ENCODE measurements at places on chromosomes 3 and 15.
A peak's percentile ranks its signal among the peaks of the same experiment; 100 is the strongest.

- no peak for DNase-seq
Observed at GRCh38 chr3:87025661-87026645, 35.0 kb upstream of the VGLL3 start.

- DNase-seq: no peak
Observed at GRCh38 chr3:56762718-56763117, 39.0 kb downstream of the ARHGEF3 start.

GRCh38 chr15:77731067-77731466 lies 98.4 kb upstream of the LINGO1 start:
- DNase-seq: no peak

- DNase-seq: no peak
Observed at GRCh38 chr3:55169608-55170072, 241.8 kb upstream of the LRTM1 start.

DNA sequence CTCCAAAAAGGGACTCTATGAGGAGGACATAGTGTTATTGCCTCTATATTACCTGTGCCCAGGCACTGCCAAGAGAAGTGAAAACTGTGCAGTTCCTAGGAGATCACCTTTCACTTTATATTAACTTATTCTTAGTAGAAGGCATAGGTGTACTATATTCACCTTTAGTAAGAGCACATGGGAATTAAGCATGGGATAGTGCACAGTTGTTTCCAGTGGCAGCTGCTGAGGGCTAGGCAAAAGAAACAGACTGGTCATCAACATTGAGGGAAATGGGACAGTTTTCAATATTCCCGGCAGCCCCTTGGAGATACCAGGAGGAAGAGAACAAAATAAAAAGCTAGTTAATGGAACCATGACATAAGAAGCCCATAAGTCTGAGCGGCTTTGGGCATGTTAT lies 100.9 kb downstream of the PLCL2 start:
- DNase-seq: no peak

- no peak for DNase-seq
Observed at GRCh38 chr3:114067804-114068203, 11.3 kb downstream of the QTRT2 start.

DNA sequence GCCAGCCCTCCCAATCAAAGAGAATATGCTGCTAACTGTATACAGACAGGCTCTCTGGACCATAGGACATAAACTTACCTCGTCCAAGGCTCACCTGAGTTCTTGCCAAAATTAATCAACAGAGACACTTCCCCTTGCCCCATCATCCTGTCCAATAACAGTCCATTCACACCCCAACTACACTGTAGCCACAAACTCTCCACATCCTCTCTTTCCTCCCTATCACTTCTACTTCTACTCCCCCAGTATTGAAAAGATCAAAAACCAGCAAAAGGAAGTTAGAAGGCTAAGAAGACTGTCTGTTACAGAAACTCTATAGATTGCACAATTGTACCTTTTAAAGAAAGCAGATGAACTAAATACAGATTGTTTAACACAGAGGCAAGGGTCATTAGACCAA lies 133.5 kb upstream of the STT3B start:
- DNase-seq: no peak

- no peak for DNase-seq
Observed at GRCh38 chr3:59796456-59796855, 746.6 kb upstream of the CFAP20DC start.

DNA sequence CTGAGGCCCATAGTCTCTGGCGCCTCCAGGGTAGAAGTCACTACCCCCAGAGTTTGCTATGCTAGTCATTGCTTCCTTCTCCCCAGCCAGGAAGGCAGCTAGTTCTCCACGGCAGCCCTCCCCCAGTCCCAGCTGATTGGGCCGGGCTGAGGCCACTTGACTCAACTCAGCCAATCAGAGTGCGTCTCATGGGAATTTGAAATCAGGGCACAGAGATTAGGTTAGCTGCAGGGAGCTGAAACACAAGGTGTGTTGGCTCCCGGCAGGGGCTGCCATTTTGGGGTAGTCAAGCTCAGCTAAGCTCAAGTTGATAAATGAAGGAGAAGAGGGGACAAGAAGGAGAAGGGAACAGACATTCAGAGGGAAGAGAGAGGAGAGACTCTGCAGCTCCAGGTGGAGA lies 32.8 kb downstream of the LINGO1 start:
- no peak for DNase-seq

DNA sequence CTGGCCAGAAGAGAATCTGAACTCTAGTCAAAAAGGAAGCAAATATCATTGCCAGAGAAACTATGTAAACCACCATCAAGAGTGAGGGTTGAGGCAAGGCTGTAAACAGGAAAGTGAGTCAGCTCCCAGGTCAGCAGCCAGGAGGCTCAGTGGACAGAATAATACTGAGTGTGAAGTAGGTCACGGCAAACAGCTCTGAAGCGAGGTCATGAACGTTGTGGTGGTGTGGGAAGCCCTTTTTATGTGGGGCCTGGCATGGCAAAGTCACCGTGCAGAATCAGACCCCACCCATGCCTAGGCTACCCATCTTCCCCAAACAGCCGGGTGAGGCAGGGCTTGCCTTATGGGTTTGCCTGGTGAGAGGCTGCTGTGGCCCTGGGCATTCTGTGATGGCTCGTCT lies 43.9 kb downstream of the THBS1 start:
- peak; percentile 31 for DNase-seq

DNA sequence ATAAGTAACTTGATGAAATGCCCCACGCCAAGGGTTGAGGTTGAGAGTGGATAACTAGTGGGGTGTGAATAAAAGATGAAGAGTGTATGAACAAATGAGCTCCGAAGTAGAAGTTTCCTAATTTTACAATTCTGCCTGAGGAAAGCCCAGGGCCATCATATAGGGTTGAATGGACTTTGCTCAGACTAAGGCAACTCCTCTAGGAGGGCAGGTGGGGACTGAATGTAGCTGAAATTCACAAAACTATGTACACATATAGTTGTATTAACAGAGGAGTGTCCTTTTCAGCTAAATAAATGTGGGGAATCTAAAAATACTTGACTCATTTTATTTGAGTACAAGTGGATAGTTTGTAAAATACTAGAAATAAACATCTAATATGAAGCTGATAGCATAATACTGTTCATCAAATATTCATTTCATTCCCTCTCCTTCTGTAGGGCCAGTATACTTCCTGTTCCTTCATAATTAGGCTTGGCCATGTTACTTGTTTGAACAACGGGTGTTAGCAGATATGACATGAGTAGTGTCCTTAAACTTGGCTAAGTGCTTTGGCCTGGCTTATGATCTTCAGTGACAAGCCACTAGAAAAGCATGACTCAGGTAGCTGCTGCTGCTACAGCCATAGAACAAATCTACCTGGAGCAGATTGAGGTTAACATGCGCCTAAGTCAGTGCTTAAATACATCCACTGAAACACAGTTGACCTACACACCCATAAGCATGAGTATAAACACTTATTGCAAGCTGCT lies 26.5 kb downstream of the PLSCR1 start:
- no peak for DNase-seq

DNA sequence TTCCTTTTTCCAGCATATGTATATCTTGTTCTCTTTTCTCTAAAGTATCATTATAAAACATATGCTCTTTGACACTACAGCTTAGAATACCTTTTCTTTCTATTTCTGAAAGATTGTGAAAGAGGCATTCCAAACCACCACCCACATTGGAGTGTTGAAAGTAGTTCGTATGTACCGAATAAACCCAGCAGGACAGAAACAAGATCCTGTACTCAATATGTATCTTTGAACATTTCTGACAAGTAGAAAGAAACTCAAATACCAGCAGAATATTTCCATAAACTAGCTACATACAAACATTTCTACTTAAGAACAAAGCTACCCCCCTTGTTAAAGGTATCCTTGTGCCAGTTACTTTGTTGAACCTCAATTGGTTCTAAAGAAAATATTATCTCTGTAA lies 415.3 kb upstream of the ALCAM start:
- no peak for DNase-seq

- DNase-seq: no peak
Observed at GRCh38 chr3:127036209-127037020, 53.5 kb downstream of the PLXNA1 start.

GRCh38 chr3:156181509-156181908 lies 61.1 kb downstream of the KCNAB1 start:
- no peak for DNase-seq

GRCh38 chr3:45064512-45065372 lies 38.6 kb downstream of the CLEC3B start:
- DNase-seq: no peak

DNA sequence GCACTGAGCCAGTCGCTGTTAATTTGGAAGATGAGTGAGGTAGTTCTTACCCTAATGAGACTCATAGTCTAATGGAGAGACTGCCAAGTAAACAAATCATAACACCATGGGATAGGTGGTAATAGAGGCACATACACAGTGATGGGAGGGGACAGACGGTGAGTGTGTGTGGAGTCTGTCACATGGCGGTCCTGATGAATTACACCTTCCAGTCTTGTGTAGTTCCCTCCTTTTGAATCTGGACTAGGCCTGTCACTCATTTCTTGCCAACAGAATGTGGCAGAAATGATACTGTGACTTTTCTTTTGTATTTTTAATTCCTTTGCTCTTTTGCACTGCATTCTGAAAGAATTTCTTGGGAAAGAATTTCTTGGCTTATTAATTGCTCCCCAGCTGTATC lies 78.1 kb downstream of the NR1D2 start:
- DNase-seq: no peak

- no peak for DNase-seq
Observed at GRCh38 chr3:192817053-192817452, 89.7 kb upstream of the FGF12 start.

DNA sequence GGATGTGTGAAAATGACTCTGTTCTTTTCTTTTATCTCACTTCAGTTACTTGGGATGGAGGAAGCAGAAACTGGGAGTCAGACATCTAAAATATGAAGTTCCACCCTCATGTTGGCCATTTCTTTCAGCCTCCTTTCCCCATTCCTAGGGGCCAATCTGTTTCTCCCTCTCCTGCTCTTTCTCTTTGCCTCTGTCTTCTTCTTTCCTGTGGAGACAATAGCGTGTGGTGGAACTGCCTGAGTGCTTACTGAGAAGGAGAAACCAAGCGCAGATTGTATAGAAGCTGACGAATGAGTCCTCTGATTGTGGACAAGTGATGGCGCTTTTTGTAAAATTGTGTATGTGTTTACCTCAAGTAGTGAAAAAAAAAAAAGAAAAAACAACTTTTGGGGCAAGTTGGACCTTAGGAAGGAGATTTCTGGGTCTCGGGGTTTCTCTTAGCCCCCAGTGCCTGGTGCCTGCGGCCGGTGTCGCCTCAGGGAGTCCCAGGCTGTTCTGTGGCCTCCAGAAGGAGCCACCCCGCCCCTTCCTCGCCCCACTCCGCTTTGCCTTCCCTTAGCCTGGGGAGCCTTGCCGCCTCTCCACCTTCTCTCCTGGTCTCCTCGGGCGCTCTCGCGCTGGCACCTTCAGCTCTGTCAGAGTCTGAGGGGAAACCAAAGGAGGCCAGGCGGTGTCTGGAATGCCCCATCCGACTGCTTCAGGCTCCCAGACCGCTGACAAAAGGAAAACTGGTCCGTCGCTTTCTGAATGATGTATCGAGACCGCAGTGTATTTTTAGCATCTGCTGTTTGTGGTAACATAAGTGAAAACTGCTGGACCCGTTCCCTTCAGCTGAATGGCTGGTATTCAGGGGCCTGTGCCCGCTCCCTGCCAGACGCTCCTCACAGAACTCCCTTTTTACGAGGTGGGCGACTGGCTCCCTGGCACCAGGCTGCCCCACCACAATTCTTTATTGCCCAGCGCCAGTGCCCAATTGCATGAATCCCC lies 30.1 kb downstream of the SCG5 start:
- no peak for DNase-seq

GRCh38 chr3:13963137-13963886 lies 83.4 kb upstream of the WNT7A start:
- no peak for DNase-seq

DNA sequence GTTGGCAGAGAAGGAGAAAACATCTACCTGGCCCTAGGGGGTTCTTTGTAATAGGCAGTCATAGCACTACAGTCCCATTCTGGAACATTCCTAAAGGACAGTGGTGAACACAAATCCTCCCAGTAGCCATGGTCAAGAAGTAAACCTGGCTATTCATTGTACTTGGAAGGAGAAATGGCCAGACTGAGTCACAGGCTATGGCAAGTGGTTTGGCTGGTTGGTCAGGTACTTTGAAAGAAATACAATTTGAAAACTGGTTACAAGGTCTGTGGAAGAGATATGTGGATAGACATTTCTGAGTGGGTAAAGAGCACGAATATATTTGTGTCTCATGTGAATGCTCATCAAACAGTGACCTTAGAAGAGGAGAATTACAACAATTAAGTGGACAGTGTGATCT lies 33.0 kb upstream of the FAN1 start:
- no peak for DNase-seq
